ENCODE measurements at places on chromosomes 6 and 20. TPM values are rescaled to one million over a fixed set of nuclear protein-coding genes. Genes with fewer than 3 reads are reported as not detected.

Gene BPIFB6
- not detected for total RNA-seq

Gene CRYBG1
- total RNA-seq, result 32.3 TPM

DNA sequence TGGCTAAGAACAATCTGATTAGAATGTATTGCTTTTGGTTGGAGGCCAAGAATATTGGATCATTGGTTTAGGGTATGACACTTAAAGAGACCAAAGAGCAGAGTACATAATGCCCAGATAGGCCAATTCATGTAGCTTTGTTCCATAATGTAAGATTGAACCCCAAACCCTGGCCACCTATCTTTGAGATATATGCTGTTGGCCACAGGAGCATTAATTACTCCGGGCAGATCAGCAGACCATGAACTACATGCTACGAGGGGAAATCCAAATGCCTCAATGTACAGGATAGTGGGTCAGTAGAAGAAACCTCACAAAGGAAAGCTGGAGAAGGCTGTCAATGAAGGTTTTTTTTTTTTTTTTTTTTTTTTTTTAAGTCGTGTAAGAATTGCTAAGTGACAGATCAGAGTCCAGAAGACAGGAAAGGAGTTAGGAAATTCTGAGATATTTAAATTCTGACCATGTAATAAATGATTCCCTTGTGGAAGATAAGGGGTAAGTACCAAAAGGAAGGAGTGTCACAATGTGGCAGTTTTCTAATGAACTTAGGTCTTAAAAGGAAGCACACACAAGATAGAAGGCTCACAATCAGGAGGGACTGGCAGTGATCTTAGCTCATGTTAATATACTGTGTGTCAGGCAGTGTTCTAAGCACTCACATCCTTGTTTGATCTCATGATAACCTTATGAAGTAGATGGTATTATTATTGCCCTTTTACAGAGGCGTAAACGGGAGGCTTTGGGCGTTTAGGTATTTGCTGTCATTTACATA, 61.4 kb downstream of the CARMIL1 start:
- no peak for DNase-seq

DNA sequence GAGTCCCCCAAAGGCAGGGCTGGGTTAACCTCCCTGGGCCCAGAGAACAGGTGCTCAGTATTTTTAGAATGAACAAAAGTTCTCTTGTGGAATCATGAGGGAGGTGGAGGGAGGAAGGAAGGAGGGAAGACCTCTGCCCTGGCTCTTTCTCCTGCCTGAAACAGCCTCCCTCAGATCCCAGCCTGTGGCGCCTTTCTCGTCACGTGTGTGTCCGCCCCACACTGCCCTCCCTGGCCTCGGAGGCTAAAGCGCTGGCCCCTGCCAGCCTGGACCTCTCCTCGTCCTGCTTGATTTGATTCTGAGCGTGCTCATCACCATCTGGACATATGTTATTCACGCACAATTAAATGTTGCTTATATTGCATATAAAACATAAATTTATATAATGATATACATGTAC, 40.9 kb downstream of the PHACTR3 start:
- DNase-seq, result no peak

DNA sequence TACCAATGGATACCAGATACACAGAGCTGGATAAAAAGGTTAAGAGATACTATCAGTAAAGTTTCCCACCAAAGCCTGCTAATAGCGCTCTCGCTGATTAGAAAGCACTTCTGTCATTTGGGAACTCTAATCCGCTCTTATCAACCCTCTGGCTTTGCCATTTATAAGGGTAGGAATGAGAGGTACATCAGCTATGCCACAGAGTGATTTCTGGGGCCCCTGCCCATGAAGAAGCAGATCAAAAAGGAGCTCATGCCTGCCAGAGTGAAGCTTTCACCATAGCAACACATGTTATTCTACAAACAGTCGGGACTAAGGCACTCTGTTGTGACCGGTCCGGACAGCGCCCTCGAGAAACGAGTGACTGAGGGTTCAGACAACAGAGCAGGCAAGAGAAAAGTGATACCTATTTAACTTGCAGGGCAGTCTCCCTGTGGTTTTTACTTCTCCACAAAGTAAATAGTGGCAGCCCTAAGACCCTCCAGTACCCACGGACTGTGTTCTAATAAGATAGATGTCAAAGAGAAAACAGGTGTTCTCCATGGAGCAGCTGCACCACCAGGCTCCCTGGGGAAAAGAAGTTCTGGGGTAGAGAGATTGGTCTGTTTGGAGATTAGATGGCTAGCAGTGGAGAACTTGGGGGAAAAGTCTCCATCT, 5.6 kb downstream of the TRAM2 start:
- DNase-seq, result no peak

DNA sequence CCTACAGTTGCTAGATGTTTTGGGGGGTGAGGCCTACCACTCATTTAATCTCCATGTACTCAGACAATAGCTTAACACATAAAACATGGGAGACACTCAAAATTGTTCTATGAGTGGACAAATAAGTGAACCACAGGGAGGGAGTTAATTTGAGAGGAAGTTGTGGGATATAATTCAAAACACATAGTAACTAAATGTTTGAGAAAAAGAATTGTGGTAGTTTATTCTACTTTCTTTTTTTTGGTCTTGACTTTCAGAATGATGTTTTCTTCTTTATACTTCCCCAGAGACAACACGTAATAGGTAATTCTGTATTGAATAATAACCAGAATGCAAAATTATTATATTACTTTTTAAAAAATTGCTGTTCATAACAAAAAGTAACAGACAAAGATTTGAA, 453.8 kb downstream of the RFPL4B start:
- DNase-seq, result no peak

DNA sequence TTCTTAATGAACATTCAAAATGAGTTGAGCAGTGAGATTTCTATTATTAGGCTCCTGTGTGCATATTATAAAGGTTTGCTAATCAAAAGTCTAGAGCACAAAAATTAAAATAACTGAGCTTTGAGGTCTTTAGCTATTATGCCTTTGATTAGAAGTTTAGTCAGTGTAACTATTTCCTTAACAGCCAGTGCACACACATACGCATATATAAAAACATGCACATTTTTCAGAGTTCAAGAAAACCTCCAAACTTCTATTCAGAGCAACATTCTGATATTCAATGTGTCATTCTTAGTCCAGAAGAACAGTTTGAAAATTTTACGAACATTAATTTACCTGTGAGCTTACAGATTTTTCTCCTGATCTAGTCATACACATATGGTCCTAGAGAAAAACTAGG, 48.3 kb upstream of the MYB start:
- DNase-seq, result no peak
